ENCODE measurements at places on chromosomes 6 and 20.

GRCh38 chr6:9437836-9438235, 977.0 kb downstream of the TFAP2A start:
- no peak for DNase-seq

- no peak for DNase-seq
Observed at GRCh38 chr20:50350510-50351249, 159.5 kb upstream of the PTPN1 start.

GRCh38 chr6:33613795-33614168, 7.3 kb upstream of the ITPR3 start:
- no peak for DNase-seq

GRCh38 chr6:126051791-126052190, 65.5 kb downstream of the TRMT11 start:
- DNase-seq: no peak

GRCh38 chr6:95519228-95520037, 57.9 kb upstream of the MANEA start:
- no peak for DNase-seq

GRCh38 chr6:144777249-144777648, 492.1 kb downstream of the UTRN start:
- DNase-seq: no peak

DNA sequence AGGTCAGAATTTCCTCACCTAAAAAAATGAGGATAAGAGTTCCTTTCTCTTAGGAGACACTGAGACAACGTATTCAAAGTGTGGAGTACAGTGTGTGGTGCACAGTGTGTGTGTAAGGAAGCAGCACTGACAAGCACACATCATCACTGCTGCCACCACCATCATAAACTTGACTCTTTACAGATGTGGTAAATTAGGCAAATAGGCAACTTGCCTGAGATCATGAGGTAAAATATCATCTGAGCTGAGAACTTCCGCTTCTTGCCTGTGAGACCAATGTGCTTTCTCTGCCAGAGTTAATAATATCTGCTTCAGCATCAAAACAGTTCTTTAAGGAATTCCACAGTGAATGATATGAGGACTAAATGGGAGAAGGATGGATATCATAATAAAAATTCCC, 52.7 kb downstream of the LYRM4 start:
- DNase-seq: no peak

- no peak for DNase-seq
Observed at GRCh38 chr6:35014786-35015185, 125.7 kb downstream of the ANKS1A start.

DNA sequence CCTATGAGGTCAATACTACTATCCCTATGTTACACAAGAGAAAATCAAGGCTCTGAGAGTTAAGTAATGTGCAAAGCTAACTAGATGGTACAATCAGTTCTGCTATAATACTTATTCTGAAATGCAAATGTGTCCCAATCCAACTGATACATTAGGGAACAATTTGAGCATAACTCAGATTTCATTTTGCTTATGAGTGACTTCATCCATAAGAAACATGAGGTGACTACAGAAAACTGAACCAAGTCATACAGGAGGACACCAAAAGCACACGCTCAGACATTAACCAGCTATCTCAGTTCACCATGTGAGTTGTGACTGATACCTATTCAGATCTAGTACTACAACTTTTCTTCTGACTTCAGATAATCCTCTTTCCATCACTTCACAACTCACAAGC, 179.9 kb upstream of the RUNX2 start:
- DNase-seq: no peak

DNA sequence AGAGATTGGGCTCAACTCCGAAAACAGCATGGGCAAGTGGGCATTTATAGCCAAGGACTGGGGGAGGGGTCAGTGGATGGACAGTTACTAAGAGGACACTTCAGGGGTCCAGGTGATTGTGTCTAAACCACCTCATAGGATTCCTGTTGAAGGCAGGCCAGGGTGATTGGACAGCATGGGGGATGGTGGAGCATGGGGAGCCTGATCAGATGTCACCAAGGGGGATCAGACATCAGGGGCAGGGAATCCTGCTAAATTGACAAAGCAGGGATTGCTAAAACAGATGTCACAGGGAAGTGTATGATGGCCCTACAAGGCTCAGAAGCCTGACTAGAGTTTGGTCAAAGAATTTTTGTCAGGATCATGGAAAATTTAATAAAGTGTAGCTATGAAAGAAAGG, 2.4 kb upstream of the PYGB start:
- DNase-seq: no peak

- no peak for DNase-seq
Observed at GRCh38 chr6:111382476-111383294, 100.3 kb downstream of the REV3L start.

- DNase-seq: no peak
Observed at GRCh38 chr20:61819921-61820825, 245.5 kb downstream of the TAF4 start.

GRCh38 chr6:138507977-138508675, 8.8 kb upstream of the NHSL1 start:
- DNase-seq: no peak

GRCh38 chr6:145627451-145627850, 107.9 kb downstream of the EPM2A start:
- DNase-seq: no peak

DNA sequence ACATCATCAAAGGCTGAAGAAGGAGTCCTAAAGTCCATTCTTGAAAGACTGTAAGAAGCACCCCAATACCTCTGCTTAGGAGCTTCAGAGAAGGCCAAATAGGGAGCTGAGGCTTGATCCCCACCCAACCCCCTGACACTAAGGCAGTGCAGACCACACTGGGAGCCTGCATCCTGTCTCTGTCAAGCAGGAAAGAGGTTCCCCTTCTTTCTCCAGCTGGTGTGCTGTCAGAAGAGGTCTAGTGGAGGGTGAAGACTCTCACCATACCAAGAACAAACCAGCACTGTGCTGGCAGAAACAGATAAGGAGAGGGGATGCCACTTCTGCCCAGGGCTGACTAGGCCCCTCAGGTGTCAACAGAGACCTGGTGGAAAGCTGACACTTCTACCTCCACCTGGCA, 19.9 kb downstream of the GZF1 start:
- DNase-seq: no peak

- DNase-seq: no peak
Observed at GRCh38 chr6:54415517-54415916, 107.3 kb downstream of the TINAG start.

- DNase-seq: no peak
Observed at GRCh38 chr20:16405254-16405653, 168.0 kb downstream of the KIF16B start.

DNA sequence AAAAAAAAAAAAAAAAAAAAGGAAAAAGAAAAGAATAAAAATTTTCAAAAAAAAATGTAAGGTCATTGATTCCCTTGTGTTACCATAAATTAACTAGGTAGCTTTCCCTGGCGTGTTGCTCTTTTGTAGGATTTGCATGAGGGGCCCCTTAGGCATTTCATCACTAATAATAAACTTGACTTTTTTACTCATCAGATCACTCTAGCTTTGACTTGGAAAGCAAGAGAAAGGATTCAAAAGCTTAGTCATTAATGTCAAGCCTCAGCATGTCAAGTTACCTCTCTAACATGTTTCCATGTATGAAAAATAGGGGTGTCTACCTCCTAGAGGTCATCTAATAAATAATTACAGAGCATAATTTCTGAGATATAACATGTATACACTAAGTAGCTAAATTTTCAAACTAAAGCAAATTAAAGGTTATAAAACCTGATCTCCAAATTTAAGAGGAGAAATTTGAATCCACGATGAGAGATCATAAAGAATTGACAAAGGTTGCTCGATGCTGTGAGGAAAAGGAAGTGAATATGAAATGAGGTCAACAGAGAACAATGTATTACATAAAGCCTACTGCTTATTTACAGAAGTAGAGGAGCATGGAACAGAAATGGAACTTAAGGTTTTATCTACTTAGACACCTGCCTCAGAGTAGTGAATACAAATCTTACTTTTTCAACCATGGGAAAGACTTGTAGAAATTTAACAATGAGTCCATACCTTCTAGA, 86.8 kb downstream of the ARHGAP18 start:
- DNase-seq: no peak

DNA sequence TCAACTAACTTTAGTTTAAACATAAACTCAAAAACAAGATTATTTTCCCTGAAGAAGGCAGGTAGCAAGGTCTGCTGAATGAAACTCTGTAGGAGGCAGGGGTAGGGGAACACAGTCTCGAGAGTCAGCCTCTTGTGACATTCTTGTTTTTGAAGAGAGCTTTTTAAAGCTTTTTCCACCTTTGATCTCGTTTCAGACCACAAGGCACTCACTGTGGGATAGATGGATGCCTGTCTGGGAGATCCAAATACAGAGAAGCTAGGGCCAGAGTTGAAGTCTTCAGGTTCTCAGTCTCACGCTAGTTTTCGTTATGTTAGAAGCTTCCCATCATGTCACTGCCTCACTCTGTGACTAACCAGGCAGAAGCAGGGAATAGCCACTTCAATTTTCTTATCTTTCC, 14.9 kb downstream of the F13A1 start:
- no peak for DNase-seq

DNA sequence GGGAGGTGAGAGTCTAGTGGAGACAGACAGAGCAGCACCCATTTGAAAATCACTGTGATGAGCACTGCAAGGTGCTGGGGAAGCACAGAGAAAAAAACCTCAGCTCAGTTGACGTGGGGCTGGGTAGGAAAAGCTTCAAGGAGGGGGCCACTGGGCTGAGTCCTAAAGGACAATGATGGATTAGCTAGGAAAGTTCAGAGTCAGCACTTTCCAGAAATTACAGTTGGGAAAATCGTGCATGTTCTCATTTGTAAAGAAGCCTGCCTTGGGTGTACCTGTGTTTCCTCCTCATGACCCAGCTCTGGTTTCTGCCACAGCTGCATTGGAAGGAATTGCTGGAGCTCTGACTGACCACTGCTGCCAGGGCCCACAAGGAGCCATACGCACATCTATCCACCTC, 221.3 kb downstream of the FARS2 start:
- no peak for DNase-seq

- no peak for DNase-seq
Observed at GRCh38 chr20:10673176-10673841, 490 bp downstream of the JAG1 start.

DNA sequence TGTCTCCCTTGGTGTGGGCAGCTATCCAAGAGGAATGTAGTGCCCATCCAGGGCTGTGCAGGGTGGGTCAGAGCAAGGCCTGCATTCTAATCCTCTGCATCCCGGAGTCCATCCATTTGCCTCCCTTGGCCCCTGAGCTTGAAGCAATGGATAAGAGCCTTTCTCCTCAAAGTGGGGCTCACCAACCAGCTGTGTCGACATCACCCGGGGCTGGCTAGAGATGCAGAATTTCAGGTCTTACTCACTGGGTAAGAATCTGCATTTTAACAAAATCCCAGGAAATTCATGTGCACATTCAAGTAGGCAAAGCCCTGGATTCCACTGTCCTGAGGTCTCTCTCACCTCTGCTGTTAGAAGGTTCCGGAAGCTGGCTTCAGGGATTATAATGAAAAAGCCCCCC, 95.3 kb downstream of the MDGA1 start:
- DNase-seq: no peak

DNA sequence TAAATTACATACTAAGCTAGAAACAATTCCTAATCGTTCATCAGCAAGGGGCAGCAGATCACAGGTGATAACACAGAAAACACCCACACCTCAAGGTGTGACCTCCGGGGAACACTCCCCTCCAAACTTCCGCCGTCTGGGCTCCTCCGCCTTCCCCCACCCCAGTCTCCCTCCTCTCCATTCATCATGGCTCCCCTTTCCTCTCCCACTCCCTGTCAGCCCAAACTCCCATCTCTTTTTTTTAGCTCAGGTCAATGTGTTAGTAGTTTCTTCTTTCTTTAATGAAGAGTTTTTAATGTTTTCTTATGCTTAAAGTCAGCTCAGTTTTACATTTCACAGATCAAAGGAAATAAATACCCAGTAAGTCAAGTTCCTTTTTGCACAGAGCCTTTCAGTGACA, 20.7 kb downstream of the CNKSR3 start:
- no peak for DNase-seq

GRCh38 chr20:36320261-36320897, 14.2 kb downstream of the DLGAP4 start:
- no peak for DNase-seq

- DNase-seq: no peak
Observed at GRCh38 chr6:99821164-99821563, 172.9 kb downstream of the MCHR2 start.

- no peak for DNase-seq
Observed at GRCh38 chr20:49694450-49695071, 19.1 kb downstream of the B4GALT5 start.

DNA sequence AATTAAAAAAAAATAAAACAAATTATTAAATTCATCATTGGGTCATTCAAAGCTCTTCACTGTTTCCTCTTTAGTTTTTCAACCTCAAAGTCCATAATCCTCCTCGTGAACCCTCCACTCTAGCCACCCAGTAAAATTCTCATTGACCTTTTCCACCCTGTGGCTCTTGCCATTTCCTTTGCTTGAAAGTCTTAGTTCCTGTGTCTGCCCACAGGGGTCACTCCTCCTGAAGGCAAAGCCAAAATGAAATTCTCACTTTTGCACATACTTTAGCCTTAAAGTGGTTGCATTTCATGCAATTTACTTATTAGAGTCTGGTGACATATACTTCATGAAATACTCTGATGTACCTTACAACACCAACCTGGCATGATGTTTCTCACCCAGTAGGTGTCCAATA, 263.7 kb downstream of the BMP2 start:
- DNase-seq: no peak

DNA sequence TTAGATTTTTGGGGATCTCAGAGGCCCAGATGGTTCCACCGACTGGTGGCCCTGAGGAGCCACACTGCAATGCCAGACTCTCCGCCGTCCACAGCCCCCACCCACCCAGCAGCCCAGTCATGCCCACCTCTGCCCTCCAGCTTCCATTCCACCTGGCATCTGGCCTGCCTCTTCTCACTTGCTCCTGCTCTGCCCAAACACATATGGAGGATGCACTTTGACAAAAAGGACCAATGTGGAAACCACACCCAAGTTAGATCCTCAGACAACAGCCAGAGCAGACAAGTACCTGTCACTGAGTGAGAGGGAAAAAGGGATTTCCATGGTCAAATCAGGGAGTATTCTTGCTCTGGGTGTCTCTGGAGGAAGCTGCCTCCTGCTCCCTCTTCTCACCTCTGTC, 120.6 kb upstream of the NXT1 start:
- no peak for DNase-seq

- no peak for DNase-seq
Observed at GRCh38 chr6:25536781-25537180, 115.2 kb upstream of the SCGN start.

GRCh38 chr6:126027601-126028000, 41.3 kb downstream of the TRMT11 start:
- no peak for DNase-seq

- no peak for DNase-seq
Observed at GRCh38 chr6:98833057-98833306, 1.4 kb upstream of the POU3F2 start.

GRCh38 chr20:39886650-39887190, 802.3 kb downstream of the MAFB start:
- no peak for DNase-seq

DNA sequence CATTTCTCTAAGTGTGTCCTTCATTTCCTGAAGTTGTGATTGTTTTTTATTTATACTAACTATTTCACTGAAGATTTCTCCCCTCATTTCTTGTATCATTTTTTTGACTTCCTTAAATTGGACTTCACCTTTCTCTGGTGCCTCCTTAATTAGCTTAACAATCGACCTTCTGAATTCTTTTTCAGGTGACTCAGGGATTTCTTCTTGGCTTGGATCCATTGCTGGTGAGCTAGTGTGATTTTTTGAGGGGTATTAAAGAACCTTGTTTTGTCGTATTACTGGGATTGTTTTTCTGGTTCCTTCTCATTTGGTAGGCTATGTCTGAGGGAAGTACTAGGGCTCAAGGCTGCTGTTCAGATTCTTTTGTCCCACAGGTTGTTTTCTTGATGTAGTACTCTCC, 92.8 kb downstream of the ESR1 start:
- no peak for DNase-seq

Measured in stimulated activated CD4-positive, alpha-beta T cell treated with anti-CD3 and anti-CD28 coated beads, TNF-alpha, amount 100 ng/mL, for 4 hours (primary cell).